Stimulated activated CD4-positive, alpha-beta T cell treated with anti-CD3 and anti-CD28 coated beads, Interleukin-4, amount 100 ng/mL, for 1 hour (primary cell): ENCODE measurements at places on chromosomes 4 and X.

- no peak for DNase-seq
These were observed 83.4 kb upstream of the BMP2K start for GRCh38 chr4:78692822-78693170.

DNA sequence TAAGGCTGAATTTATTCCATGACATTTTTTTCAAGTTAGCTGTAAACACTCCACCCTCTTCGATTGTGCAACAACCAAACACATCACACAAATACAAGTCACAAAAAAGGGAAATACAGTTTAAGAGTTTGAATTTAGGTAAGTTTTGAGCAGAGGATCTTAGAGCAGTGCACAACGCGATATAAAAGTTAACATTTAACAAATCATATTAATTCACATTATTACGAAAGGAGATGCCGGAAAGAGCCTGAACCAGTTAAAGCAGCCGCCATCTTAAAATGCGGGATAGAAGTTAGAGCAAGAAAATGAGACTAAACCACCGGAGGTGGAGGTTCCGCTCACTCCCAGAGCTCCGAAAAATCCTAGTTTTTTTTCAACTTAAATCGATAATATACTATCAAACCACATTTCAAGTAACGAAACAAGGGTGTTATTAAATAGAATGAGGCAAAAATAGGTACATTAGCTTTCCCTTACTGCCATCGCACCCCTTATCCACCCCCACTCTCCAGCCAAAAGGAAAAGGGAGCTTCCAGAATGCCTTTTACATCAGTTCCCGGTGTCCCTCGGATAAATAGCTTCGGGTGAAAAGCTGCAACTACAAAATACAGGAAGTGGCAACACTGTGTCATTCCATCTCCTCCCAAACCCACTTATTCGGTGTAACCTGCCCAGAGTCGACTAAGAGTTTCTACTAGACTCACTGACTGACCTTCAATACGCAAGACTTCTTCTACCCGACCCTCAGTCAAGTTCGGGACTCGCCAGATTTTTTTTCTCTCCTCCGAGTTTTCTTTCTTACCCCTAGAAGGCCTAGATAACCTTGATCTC is 1.9 kb downstream of the UBE2D3 start:
- no peak for DNase-seq

DNA sequence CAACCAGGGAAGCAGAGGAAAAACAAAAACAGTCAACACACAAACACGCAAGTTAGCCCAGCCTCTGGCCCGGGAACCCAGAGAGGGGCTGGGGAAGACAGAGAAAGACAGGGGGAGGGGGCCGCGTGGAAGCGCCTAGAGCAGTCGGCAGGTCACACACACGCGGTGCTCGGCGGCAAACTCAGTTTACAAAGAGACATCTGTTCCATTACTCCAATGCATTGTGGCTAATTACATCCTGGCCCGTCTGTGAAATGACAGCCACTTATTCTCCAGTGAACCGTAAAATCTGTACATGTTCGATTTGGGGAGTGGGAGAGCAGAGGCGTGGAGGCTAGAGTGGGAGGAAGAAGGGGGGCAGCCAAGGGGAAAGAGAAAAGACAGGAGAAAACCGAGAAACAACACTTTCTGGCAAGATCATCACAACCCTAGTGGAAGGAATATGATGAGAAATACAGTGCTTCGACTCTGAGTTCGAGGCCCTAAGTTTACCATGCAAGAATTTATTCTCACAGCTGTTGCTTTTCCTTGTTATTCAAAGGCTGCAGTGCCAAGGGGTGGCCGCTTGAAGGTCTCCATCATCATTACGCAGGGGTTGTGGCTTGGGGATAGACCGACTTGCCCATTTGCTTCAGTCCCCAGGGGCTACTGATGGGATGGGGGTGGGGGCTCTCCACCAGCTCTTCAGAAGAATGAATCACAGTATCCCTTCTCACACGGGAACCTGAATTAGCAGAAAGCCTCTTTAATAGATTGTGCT is 167.7 kb downstream of the MGST2 start:
- no peak for DNase-seq

DNA sequence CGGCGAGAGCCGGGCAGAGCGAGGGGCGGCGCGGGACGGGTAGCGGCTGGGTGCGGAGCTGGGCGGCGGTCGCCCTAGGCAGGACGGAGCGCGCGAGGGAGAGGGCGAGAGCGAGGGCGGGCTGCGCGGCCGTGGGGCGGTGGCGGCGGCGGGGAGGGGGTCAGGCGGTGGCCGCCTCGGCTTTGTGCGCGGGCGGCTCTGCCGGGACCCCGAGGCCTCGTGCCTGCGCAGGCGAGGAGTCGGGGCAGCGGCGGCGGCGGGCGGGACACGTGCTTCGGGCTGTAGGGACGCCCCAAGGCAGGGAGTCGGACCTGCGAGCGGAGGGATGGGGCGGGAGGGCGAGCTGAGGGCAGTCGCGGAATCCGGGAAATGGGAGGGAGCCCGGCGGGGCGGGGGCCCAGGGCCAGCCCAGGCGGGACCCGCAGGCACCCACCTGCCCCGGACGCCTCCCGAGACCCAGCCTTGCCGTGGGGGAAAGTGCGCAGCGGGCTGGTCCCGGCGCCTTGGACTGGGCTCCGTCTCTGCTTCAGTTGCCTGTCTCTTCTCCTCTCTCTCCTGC is 465 bp downstream of the BMPR1B start:
- peak; percentile 2 for DNase-seq

DNA sequence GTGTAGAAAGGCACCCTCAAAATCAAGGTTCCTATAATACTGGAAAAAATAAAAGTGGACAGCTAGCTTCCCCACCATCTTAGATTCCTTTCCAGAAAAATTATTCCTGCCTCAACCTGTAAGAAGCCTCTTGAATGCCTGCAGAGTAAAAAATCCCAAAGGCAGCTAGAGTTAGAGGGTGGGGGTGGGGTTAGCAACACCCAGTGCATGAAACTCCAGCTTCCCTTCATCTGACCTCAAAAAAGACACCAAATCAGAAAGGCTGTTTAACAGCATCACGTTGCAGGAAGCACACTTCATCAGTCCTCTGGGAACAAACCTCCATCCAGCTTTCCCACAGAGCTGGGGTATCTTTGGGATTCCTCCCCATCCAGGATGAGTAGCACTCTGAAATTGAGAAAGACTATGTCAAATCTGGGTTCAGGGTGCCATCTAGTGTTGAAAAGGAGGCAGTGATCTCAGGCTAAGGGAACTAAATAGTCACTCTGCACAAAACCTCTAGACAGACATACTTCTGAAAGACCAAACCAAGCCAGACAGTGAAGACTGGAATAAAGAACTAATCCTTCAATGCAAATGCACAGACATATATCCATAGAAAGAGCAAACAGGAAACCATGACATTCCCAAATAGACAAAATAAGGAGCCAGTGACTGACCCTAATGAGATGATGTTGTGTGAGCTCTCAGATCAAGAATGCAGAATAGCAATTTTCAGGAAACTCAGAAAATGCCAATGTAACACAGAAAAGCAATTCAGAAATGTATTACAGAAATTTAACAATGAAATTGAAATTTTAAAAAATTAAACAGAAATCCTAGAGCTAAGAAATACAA is 97.9 kb downstream of the ARHGEF9 start:
- no peak for DNase-seq

- DNase-seq, result no peak
These were observed 58.4 kb upstream of the NEIL3 start for GRCh38 chr4:177251237-177251636.

DNA sequence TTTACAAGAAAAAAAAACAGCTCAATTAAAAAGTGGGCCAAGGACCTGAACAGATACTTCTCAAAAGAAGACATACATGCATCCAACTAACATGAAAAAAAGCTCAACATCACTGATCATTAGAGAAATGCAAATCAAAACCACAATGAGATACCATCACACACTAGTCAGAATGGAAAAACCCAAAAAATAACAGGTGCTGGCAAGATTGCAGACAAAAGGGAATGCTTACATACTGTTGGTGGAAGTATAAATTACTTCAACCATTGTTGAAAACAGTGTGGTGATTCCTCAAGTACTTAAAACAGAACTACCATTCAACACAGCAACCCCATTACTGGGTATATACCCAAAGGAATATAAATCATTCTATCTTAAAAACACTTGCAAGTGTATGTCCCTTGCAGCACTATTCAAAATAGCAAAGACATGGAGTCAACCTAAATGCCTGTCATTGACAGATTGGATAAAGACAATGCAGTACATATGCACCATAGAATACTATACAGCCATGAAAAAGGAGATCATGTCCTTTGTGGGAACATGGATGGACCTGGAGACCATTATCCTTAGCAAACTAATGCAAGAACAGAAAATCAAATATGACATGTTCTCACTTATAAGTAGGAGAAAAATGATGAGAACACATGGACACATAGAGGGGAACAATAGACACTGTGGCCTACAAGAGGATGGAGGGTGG is 97.6 kb downstream of the RAB28 start:
- no peak for DNase-seq

GRCh38 chr4:35760807-35761206 is 483.5 kb downstream of the ARAP2 start:
- no peak for DNase-seq

DNA sequence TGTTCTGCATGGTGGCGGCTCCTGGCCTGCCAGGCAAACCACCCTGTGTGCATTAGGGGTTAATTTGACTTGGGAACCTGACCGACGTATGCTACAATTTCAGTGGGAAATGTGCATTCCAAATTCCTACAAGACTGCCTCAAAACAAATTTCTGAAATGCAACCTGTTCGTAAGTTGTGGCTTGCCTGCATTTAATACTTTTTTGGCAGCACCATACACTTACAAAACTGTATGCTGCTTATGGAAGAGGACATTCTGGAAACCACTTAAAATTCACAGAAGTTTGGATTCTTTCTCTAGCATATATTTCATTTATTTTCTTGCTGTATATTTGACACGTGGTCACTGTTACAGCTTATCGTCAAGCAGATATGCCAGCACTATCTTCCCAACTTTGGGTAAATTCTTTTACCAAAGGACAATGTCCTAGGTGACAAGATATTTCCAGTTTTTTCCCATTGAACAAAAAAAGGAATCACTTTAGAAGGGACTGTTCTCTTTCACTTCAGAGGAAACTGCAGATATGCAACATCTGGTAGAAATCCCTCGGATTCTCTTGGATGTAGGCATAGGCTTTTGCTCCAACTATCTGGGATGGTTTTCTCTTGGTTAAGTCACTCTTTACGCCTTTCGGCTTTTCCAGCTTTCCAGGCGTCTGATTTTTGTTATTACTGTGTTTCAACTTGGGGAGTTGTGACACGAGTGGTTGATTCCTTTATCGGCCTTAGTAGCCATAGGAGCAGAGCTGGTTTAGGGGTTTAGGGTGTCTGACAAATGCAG is 9.7 kb upstream of the TENM3 start:
- DNase-seq, result no peak

DNA sequence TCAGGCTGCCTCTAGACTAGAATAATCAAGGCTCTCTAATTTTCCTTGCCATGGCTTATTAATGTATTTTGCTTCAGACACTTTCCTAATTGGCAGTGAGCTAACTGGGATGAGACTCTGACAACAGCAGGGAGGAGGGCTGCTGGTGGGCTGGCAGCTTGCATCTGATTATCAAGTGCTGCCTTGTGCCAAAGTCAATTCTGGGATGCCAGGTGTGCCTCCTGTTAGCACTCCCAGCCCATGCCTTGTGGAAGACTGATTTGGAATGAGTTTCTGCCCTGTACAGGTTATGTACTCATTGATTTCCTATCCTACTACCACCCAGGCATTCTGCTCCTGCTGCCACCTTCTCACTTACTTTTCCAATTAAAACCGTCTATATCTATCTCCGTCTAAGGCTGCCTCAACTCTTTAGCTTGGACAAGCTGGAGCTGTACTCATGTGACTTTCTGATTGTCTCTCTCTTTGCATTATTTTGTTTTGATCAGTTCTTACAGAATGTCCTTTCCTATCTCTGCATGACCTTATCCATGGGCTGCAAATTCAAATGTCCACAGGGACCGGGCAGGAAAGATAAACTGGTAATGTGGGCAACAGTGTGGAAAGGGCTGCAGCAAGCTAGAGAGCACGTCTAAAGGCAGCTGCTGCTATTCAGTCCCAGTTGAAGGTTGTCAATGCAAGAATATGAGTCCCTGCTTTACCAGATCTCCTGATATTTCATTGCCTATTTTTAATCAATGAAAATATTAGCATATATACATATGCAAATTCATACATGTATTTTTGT is 112.6 kb downstream of the GABRA2 start:
- no peak for DNase-seq

GRCh38 chrX:107470198-107470597 is 20.7 kb downstream of the FRMPD3 start:
- DNase-seq, result no peak

DNA sequence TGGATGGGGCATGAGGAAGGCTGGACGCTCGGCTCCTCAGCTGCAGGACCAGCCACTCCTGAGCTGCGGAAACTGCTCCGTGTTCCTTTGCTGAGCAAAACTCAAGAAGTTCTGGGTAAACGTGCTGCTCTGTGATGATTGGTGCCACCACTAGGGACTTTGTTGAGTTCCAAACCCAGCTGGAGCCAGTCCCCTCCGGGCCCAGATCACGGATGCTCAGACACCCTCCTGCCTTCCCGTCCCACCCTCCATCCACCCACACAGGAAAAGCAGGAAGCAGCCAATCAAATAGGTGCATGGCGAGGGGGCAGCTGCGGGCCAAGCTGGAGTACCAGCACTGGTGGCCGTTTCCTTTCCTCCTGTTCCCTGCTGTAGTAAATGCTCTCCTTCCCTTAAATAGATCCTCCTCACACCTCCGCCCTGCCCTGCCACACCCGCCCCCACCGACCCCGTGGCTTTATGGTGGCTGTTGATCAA is 68.0 kb downstream of the ADRA2C start:
- DNase-seq, result no peak

GRCh38 chr4:86496094-86497080 is 97.7 kb upstream of the PTPN13 start:
- no peak for DNase-seq

- no peak for DNase-seq
These were observed 37.9 kb upstream of the GYPA start for GRCh38 chr4:144178414-144178813.

GRCh38 chr4:17597517-17597916 is 16.9 kb upstream of the MED28 start:
- no peak for DNase-seq

GRCh38 chr4:109171070-109171469 is 131.4 kb downstream of the COL25A1 start:
- DNase-seq, result no peak

DNA sequence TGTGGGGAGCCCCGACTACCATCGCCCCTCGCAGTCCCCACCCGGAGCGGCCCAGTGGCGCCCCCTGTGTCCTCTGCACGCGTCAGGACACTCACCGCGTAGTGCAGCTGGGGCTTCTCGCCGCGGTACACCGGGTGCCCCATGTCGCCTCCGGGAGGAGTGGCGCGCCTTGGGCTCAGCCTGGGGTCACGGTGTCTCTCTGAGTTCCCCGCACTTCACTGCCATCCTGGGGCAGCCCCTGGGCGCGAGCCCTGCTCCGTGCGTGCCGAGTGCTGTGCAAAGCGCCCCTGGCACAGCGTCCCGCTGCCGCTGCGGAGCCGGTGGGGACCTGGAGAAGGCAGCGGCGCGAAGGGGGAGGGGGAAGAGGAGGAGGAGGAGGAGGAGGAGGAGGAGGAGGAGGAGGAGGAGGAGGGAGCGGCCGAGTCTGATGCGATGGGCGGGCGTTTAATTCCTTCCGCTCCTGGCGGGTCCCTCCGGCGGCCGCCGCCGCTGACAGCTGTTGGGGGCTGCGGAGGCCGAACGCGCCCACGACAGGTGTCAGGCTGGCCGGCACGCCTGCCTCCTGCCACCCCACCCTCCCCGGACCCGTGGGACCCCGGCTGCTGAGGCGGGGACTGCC is 134.3 kb downstream of the AMELX start:
- DNase-seq, result peak; percentile 1
